ENCODE measurements at places on chromosomes 12 and 14. TPM values are rescaled to one million over a fixed set of nuclear protein-coding genes. Genes with fewer than 3 reads are reported as not detected.

The HOXC12 gene
- not detected for polyA plus RNA-seq

The PIANP gene
- polyA plus RNA-seq: 1.2 TPM

The POTEM gene
- not detected for polyA plus RNA-seq

The DIO2 gene
- 0.13 TPM for polyA plus RNA-seq

The SOAT2 gene
- 0.09 TPM for polyA plus RNA-seq

The AACS gene
- polyA plus RNA-seq: 34.9 TPM

The C14orf180 gene
- polyA plus RNA-seq: 0.46 TPM

The GYS2 gene
- polyA plus RNA-seq: not detected

The RPL6 gene
- polyA plus RNA-seq: 2,662 TPM

The CPNE6 gene
- polyA plus RNA-seq: not detected

The RFX4 gene
- not detected for polyA plus RNA-seq

The IRAK3 gene
- polyA plus RNA-seq: 1.8 TPM

The CLEC9A gene
- polyA plus RNA-seq: 0.46 TPM

The KRT73 gene
- not detected for polyA plus RNA-seq

The TGM1 gene
- 0.69 TPM for polyA plus RNA-seq

The FLVCR2 gene
- polyA plus RNA-seq: 3.6 TPM

The TDP1 gene
- 11.7 TPM for polyA plus RNA-seq

The SAMD15 gene
- 0.23 TPM for polyA plus RNA-seq

The SYT1 gene
- 3.6 TPM for polyA plus RNA-seq

Measured in sigmoid colon (tissue), 7 donors.